Stimulated activated CD4-positive, alpha-beta T cell treated with anti-CD3 and anti-CD28 coated beads, Interleukin-1b, Interleukin-23, amount 100 ng/mL, for 1 hour (primary cell): ENCODE measurements at places on chromosomes 16 and 17.

GRCh38 chr16:21101631-21102420 lies 48.8 kb downstream of the DNAH3 start:
- no peak for DNase-seq

- DNase-seq: no peak
Observed at GRCh38 chr16:27413956-27414355, 12.0 kb downstream of the IL21R start.

DNA sequence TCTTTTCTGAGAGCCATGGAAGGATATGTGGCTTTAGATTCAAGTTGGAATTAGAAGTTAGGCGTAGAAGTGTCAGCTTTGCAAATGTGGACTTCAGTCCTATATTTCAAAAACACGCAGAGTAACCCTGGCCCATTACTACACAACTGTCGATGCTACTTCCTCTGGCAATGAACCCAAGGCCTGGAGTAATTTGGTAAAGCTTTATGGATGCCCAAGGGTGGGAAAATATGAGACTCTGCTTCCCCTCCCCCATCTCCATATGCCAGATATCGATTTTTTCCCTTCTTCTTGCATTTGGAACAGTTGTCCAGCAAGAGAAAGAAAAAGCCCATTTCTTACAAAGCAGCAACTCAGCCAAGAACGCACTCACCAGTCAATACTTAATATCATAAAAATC lies 2.9 kb upstream of the MAP1LC3B start:
- no peak for DNase-seq

DNA sequence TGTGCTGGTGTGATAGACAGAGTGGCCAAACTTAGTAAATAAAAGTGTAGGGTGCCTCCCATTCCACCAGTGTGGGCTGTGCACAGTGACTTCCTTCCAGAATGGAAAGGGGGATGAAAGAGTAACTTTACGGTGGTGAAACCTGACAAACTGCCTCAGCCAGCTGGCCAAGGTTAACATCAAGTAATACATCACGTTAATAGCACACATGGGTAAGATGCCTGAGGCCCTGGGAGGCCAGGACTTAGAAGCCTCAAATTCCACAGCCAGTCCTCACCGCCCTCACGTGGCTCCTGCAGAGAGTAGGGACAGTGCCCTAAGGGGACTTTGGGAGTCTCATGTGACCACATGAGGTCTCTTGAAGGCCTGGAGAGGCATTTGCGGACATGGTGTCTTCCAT lies 14.1 kb downstream of the RMI2 start:
- no peak for DNase-seq

DNA sequence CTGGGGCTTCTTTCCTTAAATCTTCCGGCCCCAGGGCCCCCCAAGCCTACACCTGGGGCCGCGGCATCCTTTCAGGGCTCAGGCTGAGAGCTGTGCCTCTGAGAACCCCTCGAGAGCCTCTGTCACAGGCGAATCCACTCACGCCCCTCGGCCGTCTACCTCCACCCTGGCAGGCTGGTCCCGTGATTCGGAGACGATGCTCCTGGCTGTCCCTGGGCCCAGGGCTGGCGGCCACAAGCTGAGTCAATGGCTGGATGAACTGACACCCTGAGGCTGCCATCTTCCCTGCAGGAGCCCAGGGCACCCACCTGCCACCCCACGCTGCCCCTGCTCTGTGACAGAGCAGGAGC lies 4.4 kb downstream of the TEPSIN start:
- DNase-seq: no peak

GRCh38 chr17:29243792-29244191 lies 2.9 kb upstream of the CRYBA1 start:
- DNase-seq: no peak

- no peak for DNase-seq
Observed at GRCh38 chr17:10724546-10725195, 5.2 kb downstream of the TMEM220 start.

GRCh38 chr17:28057731-28058246 lies 15.3 kb downstream of the NLK start:
- DNase-seq: no peak

- no peak for DNase-seq
Observed at GRCh38 chr16:48201515-48202201, 42.4 kb upstream of the LONP2 start.

DNA sequence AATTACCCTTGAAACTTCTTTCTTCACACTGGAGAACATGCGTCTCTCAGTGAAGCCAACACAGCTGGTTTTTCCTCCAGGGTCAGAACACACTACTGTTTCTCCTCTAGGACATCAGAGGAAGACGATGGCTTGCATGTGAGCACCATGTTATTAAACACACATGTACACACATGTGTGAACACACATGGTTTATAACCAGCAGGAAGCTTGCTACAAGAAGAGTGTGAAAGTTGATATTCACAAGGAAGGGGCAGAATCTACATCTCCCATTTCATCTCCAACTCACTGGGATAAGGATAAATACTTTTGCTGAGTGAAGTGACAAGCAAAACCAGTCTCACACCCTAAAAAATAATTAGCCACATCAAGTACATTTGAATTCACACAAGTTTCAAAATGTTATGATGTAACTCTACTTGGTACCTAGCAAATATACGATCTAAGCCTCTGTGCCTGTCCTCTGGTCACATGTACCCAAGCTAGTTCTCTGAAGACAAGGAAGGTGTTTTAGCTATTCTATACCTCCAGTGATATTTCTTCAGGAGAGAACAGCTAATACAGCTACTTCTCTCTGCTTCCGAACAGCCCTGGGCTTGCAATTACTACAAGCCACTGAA lies 127.7 kb downstream of the PARN start:
- no peak for DNase-seq

GRCh38 chr16:24309258-24310142 lies 53.4 kb downstream of the CACNG3 start:
- DNase-seq: no peak

- no peak for DNase-seq
Observed at GRCh38 chr17:7223375-7223774, 3.6 kb downstream of the ACADVL start.

DNA sequence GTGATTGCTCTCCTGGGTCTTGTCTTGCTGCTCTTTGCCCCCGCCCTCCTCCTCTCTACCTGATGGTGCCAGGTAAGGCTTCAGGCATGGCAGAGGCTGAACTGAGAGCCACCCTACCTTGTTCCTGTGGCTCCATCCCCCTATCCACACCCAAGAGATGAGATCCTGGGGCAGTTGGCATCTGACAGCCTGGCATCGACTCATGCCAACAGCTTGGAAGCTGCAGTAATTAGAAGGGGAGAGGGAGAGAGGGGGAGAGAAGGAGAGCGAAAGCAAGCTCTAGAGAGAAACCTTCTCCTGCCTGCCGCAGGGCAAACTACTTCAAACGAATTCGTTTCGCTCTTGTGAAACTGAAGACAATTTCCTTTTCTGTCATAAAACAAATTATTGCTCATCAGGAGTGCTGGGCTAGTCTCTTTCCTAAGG lies 13.8 kb upstream of the SP6 start:
- DNase-seq: no peak

- DNase-seq: no peak
Observed at GRCh38 chr16:67941469-67942199, 2.3 kb downstream of the LCAT start.

DNA sequence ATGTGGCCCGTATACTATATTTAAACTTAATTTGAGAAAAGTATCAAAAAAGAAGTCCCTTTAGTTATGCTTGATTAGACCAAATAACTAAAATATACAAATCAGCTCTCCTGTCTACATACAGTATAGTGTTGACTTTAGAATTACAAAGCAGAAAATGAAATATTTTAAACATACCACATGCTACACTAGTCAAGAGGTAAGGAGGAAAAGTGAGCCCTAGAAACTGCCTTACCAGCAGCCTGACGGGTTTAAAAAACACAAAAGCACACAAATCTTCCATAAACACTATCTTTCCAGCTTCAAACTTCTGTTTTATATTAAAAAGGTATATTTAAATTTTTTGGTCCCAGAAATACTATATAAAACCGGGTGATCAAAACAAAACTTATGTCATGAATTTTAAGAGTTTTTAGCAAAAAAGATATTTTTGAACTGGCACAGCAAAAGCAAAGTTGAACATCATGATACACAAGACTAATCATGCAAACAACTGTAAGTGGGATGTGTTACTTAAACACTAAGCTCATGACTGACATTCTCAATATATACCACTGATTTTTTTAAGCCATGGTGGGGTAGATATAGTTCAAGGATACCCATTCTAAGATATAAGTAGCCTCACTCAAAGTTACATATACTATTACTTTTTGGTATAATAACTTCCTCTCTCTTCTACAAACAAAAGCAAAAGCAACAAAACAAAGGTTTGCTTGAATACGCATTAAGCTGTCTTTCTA lies 11.8 kb downstream of the KLHL10 start:
- DNase-seq: no peak

DNA sequence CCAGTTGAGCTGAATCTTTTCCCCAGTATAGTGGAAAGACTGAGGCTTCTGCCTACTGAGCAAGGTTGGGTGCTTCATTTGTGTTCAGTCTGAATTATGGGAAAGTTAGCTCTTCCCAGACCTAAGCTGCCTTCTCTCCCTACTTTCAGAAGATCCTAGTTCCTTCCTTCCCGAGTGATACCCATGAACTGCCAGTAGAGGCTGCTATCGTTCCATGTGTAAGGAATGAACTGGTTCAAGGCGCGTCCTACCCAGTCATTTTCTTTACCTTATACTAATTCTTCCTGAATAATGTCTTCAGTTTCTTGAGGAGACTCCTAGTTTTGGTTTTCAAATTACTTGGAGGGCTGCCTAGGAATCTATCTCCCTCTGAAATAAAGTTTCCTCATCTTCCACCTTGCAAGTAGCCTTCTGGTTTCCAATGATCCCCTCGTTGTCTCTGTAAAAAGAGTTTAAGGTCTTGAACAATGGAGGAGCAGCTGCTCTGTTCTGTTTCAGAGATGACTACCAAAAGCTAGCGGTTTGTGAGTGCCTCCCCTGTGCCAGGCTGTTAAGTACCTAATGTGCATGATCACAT lies 934 bp upstream of the AOC2 start:
- DNase-seq: no peak

- no peak for DNase-seq
Observed at GRCh38 chr17:21452377-21453143, 76.4 kb downstream of the KCNJ12 start.

- no peak for DNase-seq
Observed at GRCh38 chr17:39002991-39003715, 36.0 kb upstream of the FBXO47 start.

- no peak for DNase-seq
Observed at GRCh38 chr16:49414671-49415070, 41.1 kb downstream of the C16orf78 start.

DNA sequence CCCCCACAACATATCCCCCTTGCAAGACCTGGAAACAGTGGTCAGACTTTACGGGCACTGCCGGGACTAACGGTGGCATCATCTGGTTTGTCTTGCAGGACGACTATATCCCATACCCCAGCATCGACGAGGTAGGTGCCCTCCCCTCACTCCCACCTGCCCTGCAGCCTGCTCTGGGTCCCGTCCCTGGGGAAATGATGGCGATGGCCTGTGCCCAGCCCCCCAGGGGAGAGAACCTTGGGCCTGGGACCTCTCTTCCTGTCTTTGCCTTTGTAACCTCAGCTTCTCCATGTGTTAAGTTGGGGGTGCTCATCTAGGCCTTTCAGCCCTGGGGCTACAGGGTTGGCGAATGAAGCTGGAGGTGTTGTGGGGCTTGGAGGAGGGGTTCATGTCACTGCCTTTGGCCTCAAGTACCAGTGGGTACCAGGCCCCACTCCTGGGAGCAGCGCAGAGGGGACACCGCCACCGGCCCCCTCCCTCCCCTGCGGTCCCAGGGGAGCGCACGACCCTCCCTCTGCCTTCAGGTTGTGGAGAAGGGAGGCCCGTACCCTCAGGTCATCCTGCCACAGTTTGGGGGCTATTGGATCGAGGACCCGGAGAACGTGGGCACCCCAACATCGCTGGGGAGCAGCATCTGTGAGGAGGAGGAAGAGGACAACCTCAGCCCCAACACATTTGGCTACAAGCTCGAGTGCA lies 99.9 kb downstream of the OR1D5 start:
- no peak for DNase-seq

GRCh38 chr16:56388209-56388608 lies 37.1 kb downstream of the AMFR start:
- no peak for DNase-seq

GRCh38 chr17:66702106-66702936 lies 132.6 kb upstream of the CACNG5 start:
- no peak for DNase-seq

GRCh38 chr17:21262259-21262993 lies 9.2 kb upstream of the NATD1 start:
- no peak for DNase-seq

- DNase-seq: no peak
Observed at GRCh38 chr17:5516060-5516792, 29.9 kb downstream of the MIS12 start.

GRCh38 chr17:46790216-46790615 lies 28.3 kb downstream of the WNT3 start:
- DNase-seq: no peak

DNA sequence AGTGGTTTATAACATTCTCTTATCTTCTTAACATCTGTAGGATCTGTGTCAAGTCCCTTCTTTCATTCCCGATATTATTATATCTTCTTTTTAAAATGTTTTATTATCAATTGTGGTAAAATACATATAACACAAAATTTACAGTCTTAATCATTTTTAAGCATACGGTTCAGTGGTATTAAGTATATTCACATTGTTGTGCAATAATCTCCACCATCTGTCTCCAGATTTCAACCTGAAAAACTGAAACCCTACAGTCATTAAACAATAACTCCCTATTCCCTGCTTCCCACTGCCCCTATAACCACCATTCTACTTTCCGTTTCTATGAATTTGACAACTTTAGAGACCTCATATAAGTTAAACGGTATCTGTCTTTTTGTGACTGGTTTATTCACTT lies 45.5 kb downstream of the CEP112 start:
- no peak for DNase-seq

DNA sequence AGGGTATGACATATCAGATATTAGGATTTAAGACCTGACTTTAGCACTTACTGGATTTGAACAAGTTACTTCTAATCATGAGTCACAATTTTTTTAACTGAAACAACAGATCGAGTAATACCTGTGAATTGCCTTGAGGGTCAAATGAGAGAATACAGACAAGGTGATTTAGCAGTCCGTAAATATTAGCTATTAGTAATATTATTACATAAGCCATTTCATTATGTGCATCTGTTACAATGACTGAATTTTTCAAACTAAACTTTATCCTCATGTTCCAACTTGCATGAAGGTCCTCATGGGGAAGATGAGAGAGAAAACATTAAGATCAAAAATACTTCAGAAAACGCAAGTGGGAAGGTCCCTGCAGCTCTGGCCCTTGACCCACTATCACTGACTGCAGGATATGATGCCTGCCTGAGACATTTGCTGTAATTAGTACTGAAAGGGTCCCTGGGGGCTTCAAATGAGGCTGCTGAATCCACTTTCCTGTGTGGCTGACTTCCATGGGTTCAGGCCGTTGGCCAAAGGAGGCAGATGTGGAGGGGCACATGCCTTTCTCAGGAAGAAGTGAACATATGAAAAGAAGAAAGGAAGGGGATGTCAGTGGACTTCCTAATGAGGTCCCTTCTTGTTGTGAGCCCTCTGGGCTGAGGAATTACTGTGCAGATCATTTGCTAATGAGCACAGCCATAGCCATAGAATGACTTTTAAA lies 441.7 kb downstream of the CDH11 start:
- DNase-seq: no peak

GRCh38 chr16:53817117-53817755 lies 113.3 kb downstream of the FTO start:
- no peak for DNase-seq

GRCh38 chr17:34173241-34173640 lies 81.8 kb upstream of the CCL2 start:
- no peak for DNase-seq

- DNase-seq: no peak
Observed at GRCh38 chr16:89604764-89605163, 8.7 kb upstream of the DPEP1 start.

- DNase-seq: no peak
Observed at GRCh38 chr17:36525888-36526287, 8.8 kb downstream of the MYO19 start.
